Activated naive CD8-positive, alpha-beta T cell treated with anti-CD3 and anti-CD28 coated beads for 36 hours (primary cell): ENCODE measurements at places on chromosomes 3 and 15. TPM values are rescaled to one million over a fixed set of nuclear protein-coding genes. Genes with fewer than 3 reads are reported as not detected.

The MST1 gene
- 8.4 TPM for total RNA-seq

DNA sequence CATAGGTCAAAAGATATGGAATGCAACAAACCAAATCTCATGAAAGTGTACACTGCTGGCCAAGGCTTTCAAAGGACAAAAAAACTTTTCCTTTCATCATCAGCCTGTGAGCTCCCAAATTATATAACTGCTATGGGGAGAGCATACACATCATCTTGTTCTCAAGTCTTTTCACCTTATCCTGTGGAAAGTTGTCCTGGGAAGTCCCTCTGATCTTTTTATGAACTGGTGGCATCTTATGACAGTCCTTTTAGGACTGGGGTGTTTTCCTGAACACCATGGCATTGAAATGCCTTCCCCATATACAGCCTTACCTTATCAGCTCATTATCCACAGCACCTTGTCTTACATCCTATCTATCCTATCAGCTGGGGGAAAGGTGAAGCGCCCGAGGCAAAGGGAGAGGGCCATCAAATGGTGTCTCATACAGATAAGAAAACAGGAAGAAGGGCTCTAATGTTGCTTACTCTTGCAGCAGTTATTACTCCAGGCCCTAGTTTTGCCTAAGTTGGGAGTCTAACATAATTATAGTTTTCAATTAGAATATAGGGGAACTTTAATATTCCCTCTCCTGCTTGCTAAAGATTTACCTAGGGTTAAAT lies 61.5 kb upstream of the GOLIM4 start:
- no peak for DNase-seq

DNA sequence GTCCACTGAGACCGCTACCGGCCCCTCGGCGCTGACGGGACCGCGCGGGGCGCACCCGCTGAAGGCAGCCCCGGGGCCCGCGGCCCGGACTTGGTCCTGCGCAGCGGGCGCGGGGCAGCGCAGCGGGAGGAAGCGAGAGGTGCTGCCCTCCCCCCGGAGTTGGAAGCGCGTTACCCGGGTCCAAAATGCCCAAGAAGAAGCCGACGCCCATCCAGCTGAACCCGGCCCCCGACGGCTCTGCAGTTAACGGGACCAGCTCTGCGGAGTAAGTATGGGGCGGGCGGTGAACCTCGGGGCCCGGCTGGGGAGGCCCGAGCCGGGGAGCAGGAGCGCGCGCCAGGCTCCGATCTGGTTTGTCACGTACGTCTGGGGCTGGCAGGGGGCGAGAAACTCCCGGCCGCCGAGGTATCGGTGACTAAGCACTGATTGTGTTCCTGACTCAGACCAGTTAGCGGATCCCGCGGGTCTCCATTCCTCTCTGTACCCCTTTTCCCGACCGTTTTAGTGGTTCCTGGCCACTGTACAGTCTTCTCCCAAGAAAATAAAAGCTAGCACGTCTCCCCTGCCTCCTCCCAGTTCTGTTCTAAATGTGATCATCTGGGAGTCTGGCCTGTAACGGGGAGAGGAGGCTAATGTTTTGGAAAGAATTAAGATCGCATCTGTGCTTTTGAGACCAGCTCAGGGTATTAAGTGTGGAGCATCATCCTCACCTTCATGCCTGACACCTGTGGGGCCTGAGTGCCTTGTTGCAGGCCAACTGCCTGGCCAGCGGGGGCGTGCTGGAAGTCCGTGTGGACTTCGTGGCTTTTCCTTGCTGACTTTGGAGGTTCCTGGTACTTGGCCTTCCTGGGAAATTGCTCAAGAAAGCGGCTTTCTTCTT lies 691 bp downstream of the MAP2K1 start:
- DNase-seq, result peak; percentile 80

GRCh38 chr3:153348457-153349107 lies 186.6 kb downstream of the RAP2B start:
- DNase-seq, result no peak

- no peak for DNase-seq
Observed at GRCh38 chr15:29138260-29138659, 131.4 kb downstream of the NSMCE3 start.

GRCh38 chr3:167783781-167784180 lies 48.3 kb downstream of the SERPINI1 start:
- DNase-seq, result no peak

DNA sequence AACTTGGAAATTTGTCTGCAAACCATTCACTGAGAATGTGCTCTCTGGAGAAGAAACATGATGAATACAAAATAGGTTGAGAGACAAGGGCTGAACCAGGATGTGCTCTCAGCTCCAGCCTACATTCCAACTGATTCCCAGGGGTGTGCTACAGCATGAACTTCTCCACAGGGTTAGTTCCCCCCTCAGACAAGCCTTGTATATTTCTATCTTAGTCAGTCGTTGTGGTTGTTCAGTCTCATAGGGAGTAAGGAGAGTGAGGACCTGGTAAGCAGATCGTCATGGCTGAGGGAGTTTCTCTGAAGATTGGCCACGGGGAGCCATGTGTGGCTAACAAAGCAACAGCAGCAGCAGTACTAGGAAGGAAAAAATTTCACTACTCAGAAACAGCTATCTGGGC lies 919.7 kb upstream of the CADM2 start:
- no peak for DNase-seq
